ENCODE measurements at places on chromosomes 6 and 20.

DNA sequence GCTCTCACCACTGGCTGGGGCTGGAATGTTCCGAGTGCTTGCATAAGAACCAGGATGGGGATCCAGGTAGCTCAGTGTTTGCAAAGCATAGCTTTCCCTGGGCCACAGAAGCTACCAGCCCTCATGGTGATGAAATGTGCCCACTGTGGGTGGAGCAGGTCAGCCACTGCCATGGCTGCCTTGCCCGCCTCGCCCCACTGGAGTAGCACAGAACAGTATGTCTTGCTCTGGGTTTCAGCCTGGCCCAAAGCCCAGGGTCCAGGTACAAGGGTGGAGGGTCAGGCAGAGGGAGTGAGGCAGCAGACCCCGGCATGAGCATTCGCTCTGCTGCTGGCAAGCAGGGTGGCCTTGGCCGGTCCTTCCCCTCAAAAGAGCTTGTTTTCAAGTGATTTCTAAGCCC lies 34.7 kb downstream of the KCNK17 start:
- DNase-seq = no peak

GRCh38 chr20:25676164-25676809 lies 20.4 kb downstream of the ZNF337 start:
- no peak for DNase-seq

DNA sequence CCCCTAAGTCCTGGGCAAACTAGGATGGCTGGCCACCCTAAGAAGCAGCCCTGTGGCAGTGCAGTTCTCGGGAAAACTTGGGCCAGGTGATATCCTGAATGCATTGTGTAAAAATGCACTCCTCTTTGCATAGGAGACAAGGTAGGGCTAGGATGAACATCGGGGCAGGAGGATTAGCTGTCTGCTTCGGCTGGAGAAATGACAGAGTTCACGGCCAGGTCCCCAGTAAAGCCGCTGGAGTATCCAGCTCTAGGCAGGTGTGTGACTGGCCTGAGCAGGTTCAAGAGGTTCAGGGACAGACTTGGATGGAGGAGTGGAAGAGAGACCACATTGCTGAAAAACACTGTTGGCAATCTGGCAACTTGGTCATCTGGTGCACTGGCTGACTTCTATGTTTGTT lies 26.4 kb downstream of the DTD1 start:
- DNase-seq = no peak

DNA sequence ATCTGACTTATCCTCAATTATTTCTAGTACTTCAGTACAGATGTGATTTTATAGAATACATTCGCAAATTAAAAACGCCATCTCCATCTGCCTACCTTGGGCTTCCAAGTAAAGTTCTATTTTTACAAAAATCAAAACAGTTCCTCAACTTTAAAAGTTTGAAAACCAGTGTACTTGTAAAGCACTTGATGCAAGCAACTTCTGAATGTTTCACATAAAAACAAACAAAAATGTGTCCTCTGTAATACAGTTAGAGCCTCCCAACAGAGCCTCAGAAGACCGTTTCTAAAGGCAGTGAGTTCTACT lies 384 bp upstream of the MANEA start:
- DNase-seq = no peak

DNA sequence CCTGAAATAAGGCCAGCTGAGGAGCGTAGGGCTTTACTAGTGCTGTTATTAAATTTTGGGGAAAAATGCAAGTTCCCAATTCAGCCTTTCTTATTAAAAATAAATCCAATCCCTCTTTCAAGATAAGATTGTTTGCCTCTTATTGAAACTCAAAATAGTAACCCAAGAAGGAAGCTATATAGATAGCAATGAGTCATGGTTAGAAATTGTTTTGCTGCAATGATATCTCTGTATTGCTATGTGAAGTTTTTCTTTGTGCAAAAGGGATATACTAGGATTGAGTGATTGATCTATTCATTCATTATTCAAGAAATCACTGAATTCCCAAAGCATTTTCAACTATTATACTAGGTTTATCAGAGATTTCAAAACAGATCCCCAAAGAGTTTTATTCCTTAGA lies 93.0 kb upstream of the HDAC2 start:
- DNase-seq = no peak

- no peak for DNase-seq
These were observed 24.4 kb downstream of the ANGPT4 start for GRCh38 chr20:891706-892080.

GRCh38 chr6:133047065-133047665 lies 194.0 kb upstream of the EYA4 start:
- no peak for DNase-seq

DNA sequence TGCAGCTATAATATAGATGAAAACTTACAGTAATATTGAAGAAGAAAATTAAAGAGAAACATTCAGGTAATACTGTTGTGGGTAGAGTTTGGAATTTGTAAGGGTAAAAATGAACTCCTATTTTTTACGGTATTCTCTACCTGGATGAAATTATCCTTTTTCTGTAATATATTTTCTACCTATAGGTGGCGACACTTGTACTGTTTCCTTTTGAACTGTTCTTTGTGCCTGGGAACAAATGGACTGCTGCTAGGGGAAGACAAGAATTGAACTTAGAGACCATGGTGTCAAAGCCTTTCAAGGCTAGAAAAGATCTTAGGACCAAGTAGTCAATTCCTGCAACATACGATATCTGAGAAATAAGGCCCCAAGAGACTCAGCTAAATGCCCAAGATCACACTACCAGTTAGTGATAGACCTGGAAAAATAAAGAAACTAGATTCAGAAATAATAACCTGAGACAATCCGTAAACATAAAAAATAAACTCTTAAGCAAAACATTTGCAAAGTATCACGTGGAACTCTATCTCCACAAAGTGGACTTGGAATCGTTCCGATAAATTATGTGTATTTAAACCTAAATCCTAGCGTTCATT lies 383.8 kb downstream of the TFAP2A start:
- no peak for DNase-seq

DNA sequence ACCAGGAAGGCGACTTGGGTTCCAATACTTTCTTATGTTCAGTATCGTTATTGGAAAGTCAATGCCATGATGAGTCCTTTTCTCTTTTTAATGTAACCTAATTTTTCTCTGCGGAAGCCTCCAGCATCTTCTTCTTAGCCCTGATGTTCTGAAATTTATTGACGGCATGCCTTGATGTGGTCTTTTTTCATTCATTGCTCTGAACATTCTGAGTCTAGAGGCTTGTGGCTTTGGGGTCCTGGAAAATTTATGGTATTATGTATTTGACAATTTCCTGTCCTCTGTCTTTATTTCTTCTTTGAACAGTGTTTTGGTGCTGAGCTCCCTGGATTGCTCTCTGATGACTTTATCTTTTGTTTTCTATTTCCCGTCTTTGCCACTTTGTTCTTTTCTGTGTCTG lies 28.7 kb upstream of the MAS1 start:
- DNase-seq = no peak

DNA sequence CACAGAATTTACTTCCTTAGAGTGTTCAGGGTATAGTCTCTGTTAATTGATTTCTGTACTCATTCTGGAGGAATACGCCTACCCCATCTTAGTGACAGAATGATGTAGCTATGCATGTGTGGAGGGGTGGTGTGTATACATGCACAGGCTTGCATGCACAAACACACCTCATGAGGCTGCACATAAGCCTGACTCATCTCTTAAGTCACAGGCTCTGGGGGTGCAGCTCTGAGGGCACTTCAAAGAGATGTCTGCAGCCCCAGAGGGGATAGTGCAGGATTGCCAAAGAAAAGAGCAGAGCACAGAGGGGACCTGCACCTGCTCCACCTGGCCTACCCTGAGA lies 24.6 kb downstream of the TBX18 start:
- DNase-seq = no peak

DNA sequence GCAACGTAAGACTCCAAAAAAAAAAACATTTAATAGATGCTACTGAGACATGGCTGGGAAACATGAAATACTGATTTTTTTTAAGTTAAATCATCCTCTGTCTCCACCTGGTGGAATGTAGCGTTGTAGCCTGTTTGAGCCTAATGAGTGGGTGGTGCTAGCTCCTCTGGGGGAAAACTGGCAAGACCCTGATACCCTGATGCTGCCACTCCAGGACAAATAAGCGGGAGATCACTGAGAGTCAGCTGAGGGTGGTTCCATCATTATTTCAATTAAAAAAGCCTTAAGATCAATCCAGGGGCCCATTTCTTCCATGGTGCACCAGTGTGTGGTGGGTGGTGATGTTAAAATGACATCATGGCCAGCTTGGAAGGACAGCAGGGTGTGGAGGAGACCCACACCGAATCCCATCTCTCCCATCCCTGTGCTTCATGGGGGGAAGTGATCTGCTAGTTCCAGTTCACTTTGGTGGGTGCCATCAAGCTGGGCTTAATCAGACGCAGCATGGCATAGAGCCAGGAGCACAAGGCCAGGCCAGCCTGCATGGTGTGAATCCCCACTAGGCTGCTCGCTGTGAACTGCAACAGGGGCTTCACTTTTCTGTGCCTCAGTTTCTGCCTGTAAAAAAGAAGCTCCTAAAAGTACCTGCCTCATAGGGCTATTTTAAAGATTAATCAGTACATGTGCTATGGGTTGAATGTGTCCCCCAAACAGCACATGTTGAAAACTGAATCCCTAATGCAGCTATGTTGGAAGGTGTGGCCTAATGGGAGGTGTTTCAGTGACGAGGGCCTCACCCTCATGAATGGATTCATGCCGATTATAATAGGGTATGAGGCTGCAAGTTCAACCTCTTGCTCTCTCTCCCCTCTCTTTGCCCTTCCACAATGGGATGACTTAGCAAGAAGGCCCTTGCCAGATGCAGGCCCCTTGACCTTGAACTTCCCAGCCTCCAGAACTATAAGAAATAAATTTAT lies 13.0 kb upstream of the MRPS10 start:
- no peak for DNase-seq

DNA sequence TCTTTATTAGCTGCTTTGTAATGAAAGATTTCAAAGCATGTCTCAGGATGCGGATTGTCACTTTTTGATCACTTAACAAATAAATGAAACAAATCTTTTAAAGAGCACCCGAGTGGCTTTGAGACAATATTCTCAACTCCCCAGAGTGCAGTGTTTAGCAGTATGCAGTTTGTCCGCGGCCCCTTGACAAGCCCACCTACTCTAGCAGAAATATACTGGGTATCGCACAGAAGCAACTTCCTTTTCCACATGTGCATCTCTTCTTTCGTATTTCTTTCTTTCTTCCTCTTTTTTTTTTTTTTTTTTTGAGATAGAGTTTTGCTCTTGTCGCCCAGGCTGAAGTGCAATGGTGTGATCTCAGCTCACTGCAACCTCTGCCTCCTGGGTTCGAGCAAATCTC lies 84.5 kb upstream of the FAM184A start:
- no peak for DNase-seq

GRCh38 chr20:63626424-63627128 lies at the start of gene GMEB2:
Gene GMEB2 (minus strand): TSS chr20:63627101. CDS start chr20:63619397, 7,704 bp downstream.
- DNase-seq = peak; percentile 80

DNA sequence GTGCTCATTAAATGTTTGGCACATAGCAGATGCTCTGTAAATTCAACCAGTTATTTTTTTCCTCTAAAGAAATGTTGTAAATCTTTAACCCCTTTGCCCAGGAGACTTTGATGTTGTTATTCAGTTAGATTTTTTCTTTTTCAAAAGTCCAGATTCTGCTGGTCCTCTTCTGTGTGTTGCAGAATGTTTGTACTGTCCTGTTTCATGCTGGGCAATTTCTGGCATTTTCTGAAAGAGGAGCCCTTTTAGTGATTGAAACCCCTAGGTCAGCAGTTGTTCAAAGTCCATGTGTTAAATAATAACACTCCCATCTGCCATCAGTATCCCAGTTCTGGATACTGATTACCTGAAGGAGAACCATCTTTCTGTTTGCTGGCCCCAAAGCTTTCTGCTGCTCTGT lies 1.3 kb upstream of the SLC17A1 start:
- no peak for DNase-seq

DNA sequence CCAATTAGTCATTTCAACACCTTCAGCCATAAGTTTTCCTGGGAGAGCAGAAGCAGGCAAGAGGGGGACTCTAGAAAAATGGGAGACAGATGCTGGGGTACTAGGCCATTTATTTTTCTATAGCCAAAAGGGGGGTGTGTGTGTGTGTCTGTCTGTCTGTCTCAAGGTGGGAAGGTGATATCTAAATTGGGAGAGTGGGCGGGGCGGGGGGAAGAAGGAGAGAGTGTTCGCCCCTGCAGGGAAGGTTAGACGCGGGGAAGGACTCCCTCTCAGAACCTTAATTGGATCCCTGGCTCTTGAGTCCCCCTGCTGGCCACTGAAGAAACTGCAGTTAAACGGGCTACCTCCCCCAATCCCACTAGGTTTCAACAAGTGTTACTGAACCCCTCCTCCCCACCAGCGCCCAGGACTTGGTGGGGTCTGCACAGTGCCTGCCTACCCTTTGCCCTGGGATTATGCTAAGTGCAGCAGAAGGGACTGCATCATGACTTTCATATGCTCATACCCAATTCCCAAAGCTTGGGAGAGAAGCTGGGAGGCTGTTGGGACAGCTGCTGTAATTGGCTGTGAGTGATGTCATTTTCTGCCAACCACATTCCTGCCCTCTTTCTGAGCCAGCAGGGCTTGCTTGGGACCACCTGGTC lies 45.8 kb downstream of the FOXP4 start:
- DNase-seq = peak; percentile 91

DNA sequence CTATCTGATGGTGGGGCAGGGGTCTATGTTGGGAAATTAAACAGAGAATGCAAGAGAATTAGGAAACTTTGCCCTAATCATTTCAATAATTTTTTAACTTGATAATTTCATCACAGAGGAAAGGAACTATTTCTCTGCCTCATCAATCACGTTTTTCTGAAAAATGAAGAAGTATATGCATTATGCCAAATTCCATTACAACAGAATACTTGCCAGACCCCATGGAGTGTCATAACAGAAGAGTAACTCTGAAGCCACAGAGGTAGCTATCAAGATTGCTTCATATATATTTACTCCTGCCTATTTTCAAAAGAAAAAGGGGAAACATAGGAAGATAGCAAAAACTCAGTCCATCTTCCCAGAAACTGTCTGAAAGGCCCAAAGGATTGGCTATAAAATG lies 5.7 kb upstream of the USP49 start:
- DNase-seq = no peak

DNA sequence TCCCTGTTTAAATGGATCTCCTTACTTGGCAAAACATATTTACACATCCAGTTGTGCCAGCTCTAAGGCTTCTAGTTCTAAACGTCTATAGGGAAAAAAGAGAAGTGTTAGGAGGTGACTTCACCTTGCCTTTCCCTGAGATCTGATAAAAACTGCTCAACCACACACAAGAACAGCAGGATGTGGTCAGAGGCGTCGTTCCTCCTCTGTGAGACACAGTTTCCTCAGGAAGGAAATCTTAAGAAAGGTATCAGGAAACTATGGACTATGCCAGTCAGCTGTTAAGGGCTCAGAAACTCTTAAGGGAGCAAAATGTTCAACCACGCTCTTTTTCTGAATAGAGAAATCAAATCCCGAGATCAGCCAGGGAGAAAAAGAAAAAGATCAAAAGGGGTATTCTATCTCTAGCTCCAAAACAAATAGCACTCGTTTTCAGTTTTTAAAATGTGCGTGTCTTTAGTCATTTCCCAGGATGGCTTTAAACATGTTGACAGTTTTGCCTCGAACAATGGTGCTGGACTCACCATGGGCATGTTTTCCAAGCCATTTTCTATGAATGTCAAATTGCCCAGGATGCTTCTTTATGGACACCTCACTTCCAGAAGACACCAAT lies 154.5 kb downstream of the HACE1 start:
- no peak for DNase-seq
